ENCODE measurements at places on chromosomes 5 and 9. TPM values are rescaled to one million over a fixed set of nuclear protein-coding genes. Genes with fewer than 3 reads are reported as not detected.

DNA sequence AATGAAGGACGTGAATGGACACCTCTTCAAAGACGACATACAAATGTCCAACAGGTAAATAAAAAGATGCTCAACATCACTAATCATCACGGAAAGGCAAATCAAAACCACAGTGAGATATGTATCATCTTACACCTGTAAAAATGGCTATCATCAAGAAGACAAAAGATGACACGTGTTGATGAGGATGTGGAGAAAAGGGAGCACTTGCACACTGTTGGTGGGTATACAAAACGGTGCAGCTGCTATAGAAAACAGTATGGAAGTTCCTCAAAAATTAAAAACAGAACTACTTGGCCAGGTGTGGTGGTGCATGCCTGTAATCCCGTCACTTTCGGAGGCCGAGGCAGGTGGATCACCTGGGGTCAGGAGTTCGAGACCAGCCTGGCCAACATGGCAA lies 47.9 kb downstream of the STK10 start:
- DNase-seq, result no peak

GRCh38 chr5:90226433-90227099 lies 183.0 kb downstream of the CETN3 start:
- DNase-seq, result no peak

GRCh38 chr9:33794560-33794959 lies 801 bp upstream of the PRSS3 start:
- no peak for DNase-seq

GRCh38 chr9:96449845-96450612 lies at the start of gene HABP4:
HABP4 (plus strand) TSS chr9:96450169; CDS start chr9:96450280, 111 bp downstream.
- DNase-seq, result peak; percentile 87

- no peak for DNase-seq
Observed at GRCh38 chr9:18056993-18057369, 417.0 kb upstream of the ADAMTSL1 start.

DNA sequence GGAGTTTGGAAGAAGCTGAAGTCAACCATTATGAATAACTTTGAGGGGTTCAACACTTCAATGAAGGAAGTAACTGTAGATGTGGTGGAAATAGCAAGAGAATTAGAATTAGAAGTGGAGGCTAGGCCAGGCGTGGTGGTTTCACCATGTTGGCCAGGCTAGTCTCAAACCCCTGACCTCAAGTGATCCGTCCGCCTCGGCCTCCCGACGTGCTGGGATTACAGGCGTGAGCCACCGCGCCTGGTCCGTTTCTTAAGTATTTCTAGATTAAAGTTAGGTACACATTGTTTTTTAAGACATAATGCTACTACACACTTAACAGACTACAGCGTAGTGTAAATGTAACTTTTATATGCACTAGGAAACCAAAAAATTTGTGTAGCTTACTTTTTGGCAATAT lies 14.1 kb downstream of the FNIP1 start:
- DNase-seq, result no peak

DNA sequence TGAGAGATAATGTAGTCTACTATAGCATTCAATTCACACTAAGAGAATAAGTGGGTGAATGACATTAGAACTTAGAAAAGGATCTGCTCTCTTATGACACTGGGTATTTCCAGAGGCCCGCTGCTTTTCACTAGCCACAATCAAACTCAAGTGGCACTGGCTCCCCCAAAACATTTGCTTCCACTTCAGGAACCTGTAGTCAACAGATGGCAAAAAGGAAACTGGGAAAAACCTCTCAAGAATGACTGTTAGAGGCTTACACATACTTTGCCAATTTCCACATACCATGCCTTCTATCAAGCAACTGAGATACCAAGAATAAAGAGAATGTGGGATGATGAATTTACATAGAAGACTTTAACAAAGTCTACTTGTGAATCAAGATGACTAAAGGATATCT lies 11.2 kb downstream of the POC5 start:
- DNase-seq, result no peak

GRCh38 chr5:37786862-37787519 lies 52.9 kb downstream of the GDNF start:
- no peak for DNase-seq

DNA sequence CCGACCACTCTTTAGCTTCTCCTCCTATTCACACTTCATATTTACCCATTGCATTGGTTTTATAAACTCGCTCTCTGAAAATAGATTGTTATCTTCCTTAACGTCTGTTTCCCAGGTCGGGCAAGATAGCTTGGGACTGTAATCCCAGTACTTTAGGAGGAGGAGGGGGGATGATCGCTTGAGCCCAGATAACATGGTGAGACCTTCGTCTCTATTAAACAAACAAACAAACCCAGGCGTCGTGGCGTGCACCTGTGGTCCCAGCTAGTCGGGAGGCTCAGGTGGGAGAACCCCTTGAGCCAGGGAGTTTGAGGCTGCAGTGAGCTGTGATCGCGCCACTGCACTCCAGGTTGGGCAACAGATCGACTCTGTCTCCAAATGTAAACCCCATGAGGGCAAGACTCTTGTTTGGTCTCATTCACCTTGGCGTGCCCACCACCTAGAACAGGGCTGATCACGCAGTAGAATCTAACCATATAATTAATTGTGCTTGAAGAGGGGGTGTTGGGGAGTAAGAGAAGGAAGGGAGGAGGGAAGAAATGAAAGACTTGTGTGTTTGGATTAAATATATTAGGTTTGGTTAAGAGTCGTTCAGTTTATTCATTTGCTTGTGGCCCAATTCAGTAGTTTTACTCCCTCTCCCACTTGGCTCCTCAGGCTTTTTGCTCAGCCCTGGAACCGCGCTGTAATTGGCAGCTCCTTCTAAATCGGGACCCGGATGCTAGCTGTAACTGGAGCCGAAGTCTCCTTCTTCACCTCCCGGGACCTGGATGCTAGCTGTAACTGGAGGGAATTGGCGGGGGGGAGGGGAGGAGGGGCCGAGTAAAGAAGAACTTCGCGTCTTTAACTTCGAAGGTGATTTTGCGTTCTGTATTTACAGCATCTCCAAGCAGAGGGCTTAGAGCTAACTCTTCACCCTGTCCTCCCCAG lies 24.9 kb downstream of the CDKN2A start:
- no peak for DNase-seq

- no peak for DNase-seq
Observed at GRCh38 chr5:168342985-168343384, 51.5 kb downstream of the WWC1 start.

- DNase-seq, result no peak
Observed at GRCh38 chr9:20790721-20791120, 106.7 kb downstream of the FOCAD start.

DNA sequence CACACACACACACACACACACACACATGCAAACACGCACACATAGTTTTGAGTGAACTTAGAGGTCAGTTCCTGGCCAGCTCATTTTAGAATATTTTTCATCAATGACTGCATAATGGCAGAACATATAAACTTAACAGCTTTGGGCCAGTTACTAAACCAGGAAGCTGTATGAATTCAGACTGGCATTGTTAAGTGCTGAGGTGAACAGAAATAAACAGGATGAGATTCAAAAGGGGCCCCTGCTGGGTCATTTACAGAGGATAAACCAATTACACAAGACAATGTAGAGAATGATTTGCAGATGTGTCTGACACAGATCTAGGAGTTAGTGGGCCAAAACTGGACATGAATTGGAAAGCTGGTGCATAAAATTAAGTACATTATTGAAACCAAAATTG lies 44.6 kb downstream of the MARCHF11 start:
- DNase-seq, result no peak

- no peak for DNase-seq
Observed at GRCh38 chr9:35859310-35859989, 10.8 kb downstream of the OR13J1 start.

DNA sequence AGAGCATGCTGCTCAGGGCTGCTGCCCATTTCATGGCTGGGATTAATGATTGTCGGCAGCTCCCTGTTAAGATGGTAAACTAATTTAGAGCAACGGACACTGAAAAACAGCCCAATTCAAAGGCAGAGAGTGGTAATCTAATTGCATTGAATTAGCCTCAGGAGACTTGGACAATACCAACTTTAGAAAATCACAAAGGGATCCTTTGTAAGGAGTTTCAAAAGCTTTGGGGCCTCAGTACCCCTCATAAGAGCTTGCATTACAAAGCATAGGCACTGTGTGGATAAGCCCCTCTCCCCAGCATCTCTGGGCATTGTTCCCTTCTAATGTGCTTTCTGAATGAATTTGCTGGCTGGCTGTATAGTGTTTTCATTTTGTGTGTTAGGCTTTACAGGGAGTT lies 6.7 kb downstream of the GLRA1 start:
- DNase-seq, result no peak

GRCh38 chr9:108002371-108002956 lies 512.9 kb upstream of the KLF4 start:
- peak; percentile 62 for DNase-seq

DNA sequence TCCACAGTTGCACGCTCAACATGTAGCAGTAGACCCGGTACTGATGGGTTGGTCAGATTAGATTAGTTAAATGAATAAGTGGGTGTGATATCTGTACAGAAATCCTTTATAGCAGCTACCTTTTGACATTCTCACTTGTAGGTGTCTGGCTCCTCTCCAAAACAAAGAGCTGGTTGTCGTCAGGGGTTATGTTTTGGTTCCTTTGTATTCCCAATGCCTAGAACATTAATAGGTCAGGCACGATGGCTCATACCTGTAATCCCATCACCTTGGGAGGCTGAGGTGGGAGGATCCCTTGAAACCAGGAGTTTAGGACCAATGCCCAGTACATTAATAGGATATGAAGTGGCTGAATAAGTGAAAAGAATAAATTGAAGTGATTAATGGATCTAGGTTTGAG lies 182.1 kb downstream of the SNCAIP start:
- DNase-seq, result no peak

GRCh38 chr9:116080561-116080960 lies 73.0 kb upstream of the PAPPA start:
- no peak for DNase-seq

GRCh38 chr9:126465977-126466376 lies 139.3 kb downstream of the MVB12B start:
- DNase-seq, result no peak

GRCh38 chr5:167720676-167721260 lies 570.7 kb upstream of the WWC1 start:
- DNase-seq, result no peak

DNA sequence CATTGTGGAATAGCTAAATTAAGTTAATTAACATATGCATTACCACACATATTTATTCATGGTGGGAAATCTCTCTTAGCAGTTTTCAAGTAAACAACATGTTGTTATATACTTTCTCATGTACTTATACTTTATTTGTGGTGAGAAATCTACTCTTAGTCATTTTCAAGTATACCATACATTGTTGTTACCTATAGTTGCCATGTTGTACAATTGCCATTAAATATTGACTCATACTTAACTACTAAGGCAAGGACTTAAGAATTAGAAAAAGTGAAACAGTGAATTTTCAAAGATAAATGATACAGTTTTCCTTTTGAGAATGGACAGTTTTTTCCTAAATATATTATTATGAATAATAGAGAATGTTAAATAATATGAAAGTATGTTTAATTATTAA lies 27.7 kb downstream of the UGCG start:
- DNase-seq, result no peak

DNA sequence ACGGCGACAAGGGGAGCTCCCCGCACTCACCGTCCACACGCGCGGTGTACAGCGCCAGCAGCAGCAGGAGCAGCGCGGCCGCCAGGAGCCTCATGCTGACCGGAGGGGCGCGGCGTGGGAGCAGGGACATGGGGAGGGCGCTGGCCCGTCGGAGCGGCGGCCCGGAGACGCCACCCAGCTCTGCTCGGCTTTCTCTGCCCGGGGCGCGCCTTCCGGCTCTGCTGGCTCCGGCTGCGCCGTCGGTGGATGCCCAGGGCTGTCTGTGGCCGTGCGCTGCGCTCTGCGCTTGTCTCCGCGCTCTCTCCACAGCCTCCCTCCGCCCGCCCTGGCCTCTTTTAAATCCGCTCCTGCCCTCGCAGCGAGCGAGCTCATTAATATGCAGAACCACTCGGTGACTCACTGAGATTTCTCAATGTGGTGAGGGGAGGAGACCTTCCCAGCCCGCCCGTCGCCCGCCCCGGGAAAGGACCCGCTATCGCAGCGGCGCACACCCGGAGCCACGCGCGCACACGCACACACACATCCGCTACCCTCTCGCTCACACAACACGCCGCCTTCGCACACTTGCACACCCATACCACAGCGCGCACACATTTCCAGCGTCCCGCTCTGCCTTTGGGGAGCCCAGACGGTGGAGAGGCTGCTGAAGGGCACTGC lies at the start of gene CXCL14:
Gene CXCL14 (minus strand): TSS at position 307 of the 657 bp plus-strand sequence. CDS start 213 bp downstream, at position 94.
- DNase-seq, result peak; percentile 33

DNA sequence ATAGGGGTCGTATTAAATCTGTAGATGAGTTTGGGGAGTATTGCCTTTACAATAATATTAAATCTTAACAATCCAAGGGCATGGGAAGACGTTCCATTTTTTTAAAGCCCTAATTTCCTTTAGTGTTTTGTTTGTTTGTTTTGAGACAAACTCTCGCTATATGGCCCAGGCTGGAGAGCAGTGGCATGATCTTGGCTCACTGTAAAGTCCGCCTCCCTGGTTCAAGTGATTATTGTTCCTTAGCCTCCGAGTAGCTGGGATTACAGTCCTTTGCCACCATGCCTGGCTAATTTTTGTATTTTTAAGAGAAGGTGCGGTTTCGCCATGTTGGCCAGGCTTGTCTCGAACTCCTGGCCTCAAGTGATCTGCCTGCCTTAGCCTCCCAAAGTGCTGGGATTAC lies 19.9 kb downstream of the NIPBL start:
- no peak for DNase-seq

Gene PRLR
- polyA plus RNA-seq, result 0.98 TPM

Gene ECM2
- 7.1 TPM for polyA plus RNA-seq

Gene FCN2
- 0.37 TPM for polyA plus RNA-seq

Gene IQGAP2
- 4.5 TPM for polyA plus RNA-seq

Gene CER1
- polyA plus RNA-seq, result not detected

Gene GAPVD1
- 14.2 TPM for polyA plus RNA-seq

Gene SPAG8
- 1.9 TPM for polyA plus RNA-seq

Gene HK3
- polyA plus RNA-seq, result 9.5 TPM

Gene LCN10
- 11.3 TPM for polyA plus RNA-seq

Gene CNTLN
- polyA plus RNA-seq, result 6.7 TPM

Gene SHISAL2B
- not detected for polyA plus RNA-seq

Gene PCDHA9
- 0.03 TPM for polyA plus RNA-seq

Gene PTGES
- 26.8 TPM for polyA plus RNA-seq

Gene F2RL2
- polyA plus RNA-seq, result 1.1 TPM
